Stimulated activated CD8-positive, alpha-beta memory T cell treated with anti-CD3 and anti-CD28 coated beads, Interleukin-15, amount 100 ng/mL, for 24 hours (primary cell): ENCODE measurements at places on chromosomes 3 and 15.

- no peak for DNase-seq
Observed at GRCh38 chr3:174158674-174159073, 700.5 kb upstream of the NAALADL2 start.

DNA sequence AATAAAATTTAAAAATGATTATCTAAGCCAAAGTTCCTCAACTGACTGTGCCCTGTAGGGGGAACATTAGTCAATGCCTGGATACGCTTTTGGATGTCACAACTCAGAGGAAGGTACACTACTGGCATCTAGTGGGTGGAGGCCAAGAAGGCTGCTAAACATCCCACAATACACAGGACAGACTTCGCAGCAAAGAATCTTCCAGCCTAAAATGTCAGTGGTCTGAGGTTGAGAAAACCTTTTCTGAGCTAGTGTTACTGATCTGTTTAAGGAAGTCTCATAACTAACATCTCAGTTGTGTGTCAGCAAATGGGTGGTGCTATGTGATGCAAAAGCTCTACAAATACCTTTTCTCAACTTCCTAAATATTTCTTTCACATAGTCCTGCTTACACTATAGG lies 20.9 kb upstream of the LDHAL6B start:
- DNase-seq, result no peak

GRCh38 chr3:188659449-188660090 lies 505.6 kb downstream of the LPP start:
- no peak for DNase-seq

DNA sequence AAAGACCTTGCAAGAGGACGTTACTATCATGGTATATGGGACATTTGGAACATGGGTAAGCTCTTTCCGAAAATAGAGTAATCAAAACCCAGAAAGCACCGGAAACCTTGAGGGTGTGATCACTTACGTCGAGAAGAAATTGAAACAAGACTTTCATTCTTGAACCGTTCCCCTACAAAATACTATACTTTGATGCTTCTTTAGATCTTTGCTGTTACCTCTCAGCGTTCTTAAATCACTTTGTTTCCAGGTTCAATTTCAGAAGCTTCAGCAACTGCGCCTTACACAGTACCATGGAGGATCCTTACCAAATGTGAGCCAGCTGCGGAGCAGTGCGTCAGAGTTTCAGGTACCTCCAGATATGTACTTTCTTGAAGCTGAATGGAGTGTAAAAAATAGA lies 10.1 kb downstream of the CRTC3 start:
- DNase-seq, result no peak

DNA sequence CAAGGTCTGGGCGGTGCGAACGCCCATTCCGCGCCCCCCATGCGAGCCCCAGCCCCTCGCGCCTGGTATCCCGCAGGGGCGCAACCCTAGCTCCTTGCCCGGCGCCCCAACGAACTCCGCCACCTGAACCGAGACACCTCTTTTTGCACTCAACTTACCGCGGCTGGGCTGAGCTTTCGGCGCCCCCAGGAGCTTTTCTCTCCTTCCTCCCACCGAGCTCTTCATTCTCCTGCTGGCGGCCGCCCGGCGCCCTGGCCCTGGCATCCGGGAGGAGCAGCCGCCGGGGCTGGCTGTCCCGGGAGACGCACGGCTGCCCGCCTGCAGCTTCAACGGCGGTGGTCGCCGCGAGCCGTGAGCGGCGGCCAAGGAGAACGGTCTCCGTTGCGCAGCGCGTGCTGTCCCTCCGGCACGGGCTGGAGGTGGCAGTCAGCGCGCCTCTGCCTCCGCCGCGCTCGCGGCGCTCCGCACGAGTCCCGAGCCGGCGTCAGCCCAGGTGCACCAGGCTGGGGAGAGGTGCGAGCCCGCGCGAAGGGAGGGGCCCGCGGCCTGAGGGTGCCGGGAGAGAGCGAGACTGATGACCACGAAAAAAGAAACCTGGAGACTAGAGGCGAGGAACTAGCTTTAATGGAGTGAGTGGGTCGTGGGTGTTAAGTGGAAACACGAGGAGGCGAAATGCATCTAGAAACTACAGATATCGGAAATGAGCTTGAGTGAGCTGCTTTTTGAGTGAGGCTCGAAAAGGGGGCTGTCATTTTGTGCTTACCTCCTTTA lies 621.5 kb upstream of the ZNF385D start:
- no peak for DNase-seq

- DNase-seq, result no peak
Observed at GRCh38 chr3:149042789-149043386, 43.4 kb downstream of the HLTF start.

- DNase-seq, result no peak
Observed at GRCh38 chr3:192851821-192852372, 65.8 kb downstream of the MB21D2 start.

DNA sequence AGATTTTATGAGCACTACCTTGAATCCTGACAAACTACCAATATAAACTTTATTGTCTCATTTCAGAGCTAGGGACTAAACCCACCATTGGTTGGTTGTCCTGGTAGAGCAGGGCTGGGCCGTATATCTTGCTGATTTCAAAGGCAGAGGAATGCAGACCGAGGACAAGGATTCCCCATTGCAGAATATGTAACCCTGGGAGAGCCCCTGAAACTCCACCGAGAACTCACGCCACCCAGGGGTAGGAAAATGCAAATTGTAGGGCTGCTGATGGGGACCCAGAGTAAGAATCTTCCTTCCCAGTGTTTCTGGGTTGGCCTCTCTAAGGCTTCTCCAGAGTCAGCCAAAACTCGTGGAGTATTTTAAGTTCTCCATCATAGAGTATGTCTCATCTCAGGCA lies 235.3 kb downstream of the ABHD5 start:
- DNase-seq, result no peak

- no peak for DNase-seq
Observed at GRCh38 chr3:108250626-108251025, 28.4 kb upstream of the IFT57 start.
